ENCODE measurements at places on chromosomes 5 and 9.

- DNase-seq: no peak
These were observed 509.8 kb upstream of the TLE4 start for GRCh38 chr9:79061752-79062616.

GRCh38 chr5:126138281-126138931 is 284.8 kb upstream of the GRAMD2B start:
- DNase-seq: peak; percentile 74

DNA sequence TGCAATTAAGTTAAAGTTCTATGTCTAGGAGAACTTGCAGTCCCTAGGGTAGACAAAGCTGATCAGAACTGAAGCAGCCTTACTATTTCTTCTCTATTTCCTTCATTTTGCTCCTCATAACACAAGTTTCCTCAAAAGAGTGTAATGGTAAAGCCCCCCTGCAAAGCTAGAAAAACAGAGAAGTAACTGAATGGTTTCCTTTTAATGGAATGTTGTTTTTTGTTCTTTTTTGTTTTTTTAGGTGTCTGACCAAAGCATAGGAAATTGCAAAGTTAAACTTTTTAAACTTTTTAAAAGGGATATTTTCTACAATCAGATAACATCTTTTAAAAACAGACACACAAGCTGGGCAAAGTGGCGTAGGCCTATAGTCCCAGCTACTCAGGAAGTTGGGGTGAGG is 145.7 kb downstream of the TLE1 start:
- no peak for DNase-seq

DNA sequence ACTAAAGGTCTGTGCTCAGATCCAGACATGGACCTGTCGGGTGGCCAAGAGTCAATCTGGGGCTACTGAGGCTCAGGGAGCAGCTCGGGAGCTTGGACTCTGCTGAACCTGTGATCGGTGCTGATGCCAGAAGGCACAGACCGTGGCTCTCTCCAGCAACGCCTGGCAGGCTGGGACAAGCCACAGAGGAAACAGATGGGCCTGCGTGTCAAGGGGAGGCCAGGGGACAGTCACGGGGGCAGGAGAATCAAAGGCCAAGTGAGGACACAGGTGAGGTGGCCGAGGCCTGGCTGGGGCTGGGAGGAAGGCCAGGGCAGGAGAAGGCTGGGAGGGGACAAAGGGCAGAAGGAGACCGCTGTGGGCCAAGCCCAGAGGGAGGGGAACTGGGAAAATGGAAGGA is 43.4 kb downstream of the EPB41L4B start:
- DNase-seq: no peak

GRCh38 chr5:24732184-24732583 is 87.4 kb upstream of the CDH10 start:
- no peak for DNase-seq

DNA sequence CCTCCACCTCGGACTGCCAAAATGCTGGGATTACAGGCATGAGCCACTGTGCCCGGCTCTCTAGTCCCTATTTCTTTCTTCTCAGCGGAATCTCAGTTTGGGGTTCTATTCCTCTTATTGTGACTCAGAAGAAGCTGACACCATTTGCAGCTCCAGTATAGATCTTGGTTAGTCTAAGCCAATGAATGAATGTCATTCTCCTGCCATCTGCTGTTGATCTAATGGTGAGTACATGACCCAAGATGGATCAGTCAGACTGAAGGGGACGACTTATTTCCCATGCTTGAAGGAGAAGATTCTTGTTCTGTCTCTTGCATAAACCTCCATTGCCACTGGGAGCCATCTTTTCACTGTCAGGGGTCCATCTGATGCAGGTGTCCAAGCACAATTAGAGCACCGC is 76.0 kb upstream of the KLF9 start:
- no peak for DNase-seq

- no peak for DNase-seq
These were observed 439.6 kb upstream of the PTGER4 start for GRCh38 chr5:40240111-40240510.

- no peak for DNase-seq
These were observed 181.7 kb upstream of the CD180 start for GRCh38 chr5:67378256-67378655.

DNA sequence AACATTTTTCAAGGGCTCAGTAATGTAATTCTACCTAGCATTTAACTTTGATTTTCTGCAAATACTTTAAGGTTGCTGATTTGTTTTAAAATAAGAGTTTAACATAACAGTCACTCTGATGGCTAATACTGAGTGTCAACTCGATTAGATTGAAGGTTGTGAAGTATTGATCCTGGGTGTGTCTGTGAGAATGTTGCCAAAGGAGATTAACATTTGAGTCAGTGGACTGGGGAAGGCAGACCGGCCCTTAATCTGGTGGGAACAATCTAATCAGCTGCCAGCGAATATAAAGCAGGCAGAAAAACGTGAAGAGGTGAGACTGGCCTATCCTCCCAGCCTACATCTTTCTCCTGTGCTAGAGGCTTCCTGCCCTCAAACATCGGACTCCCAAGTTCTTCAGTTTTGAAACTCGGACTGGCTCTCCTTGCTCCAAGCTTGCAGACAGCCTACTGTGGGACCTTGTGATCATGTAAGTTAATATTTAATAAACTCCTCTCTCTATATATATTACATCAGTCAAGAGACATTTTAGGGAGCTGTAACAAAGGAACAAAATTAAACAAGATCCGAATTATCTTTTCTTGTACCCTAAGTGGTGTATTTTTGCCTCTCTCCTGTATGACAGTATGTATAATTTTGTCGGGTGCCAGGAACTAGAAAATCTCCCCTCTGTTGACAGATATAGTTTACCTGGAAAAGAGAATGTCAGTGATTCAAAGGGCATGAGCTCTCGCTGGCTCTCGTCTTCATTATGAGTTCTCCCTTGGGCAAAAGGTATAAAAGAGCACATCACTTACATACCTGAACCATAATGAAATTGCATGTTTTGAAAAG is 576.1 kb downstream of the LRRC70 start:
- no peak for DNase-seq

- DNase-seq: peak; percentile 93
These were observed 63.5 kb upstream of the SLC2A8 start for GRCh38 chr9:127333221-127334064.

GRCh38 chr9:89951675-89952074 is 346.9 kb downstream of the GADD45G start:
- no peak for DNase-seq

GRCh38 chr5:3518576-3518975 is 77.1 kb upstream of the IRX1 start:
- no peak for DNase-seq

- no peak for DNase-seq
These were observed 64.3 kb downstream of the GLDC start for GRCh38 chr9:6581253-6581652.

- DNase-seq: no peak
These were observed 102.2 kb downstream of the ANGPTL2 start for GRCh38 chr9:127020036-127020801.

GRCh38 chr9:122216138-122216797 is 12.5 kb downstream of the LHX6 start:
- no peak for DNase-seq

DNA sequence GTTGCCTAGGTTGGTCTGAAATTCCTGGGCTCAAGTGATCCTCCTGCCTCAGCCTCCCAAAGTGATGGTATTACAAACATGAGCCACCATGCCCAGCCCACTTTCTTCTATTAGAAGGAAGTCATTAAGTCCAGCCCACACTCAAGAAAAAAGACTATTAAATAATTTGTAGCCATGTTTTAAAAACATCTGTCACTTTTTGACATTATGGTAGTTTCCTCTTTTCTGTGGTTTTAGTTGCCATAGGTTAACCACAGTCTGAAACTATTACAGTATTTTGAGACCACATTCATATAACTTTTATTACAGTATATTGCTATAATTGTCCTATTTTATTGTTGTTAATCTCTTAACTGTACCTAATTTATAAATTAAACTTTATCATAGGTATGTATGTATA is 31.9 kb upstream of the C5orf24 start:
- DNase-seq: no peak

DNA sequence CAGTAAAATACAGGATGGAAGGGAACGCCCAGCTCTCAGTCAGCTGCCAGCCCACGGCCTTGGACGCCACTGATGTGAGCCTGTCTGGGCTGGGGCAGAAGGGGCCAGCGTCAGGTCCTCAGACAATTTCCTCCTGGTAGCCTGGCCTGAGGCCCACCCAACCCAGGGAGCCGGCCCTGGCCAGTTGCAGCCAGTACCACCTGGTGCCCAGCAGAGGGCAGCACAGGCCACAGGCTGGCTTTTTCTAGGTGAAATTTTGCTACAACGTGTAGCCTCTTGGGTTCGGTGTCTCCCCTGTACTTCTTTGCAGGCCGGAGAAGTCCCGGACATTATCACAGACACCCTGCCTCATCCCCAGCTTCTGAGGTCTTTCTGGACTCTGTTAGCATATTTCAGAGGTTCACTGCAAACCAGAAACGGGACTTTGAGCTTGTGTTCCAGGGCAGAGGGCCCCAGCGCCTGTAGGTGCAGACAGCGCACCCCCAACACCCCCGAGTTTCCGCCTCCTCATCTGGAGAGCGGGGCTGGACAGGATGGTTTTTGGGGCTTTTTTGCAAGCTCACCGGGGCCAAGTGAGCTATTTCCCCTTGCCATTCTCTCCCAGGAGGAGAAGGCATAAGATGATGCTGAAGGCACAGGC is 45.9 kb upstream of the KCNMB1 start:
- peak; percentile 63 for DNase-seq

GRCh38 chr5:106312360-106312759 is 1358.4 kb downstream of the EFNA5 start:
- peak; percentile 81 for DNase-seq

GRCh38 chr9:129204840-129205239 is 26.8 kb upstream of the IER5L start:
- no peak for DNase-seq

DNA sequence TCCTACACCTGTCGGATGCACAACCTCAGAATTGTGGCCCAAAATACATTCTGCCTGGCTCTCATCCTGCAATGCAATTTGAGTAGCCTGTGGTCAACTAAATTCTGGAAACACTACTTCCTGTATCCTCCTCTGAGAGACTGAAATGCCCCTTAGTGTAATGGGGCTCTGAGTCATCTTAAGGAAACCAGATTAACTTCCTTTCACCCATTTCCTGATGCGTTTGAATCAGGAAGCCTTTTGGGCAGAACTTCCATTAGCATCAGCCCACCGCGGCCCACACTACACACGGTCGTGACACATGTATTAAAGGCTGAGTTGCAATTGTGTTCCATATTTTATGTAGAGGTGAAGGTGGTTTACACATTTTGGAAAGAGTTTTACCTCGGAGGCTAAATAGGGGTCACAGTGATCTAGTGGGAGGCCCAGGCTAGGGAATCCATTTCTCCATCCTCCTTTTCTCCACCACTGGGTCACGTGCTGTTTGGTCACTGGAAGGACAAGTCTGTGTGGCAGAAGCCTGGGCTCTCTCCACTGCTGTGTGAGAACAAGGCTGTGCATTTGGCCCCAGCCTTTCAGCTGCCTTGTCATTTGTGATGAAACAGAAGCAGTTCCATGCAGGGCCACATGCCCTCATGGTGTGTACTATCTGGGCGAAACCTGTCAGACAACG is 55.9 kb downstream of the DAP start:
- no peak for DNase-seq

GRCh38 chr5:146813346-146814157 is 65.0 kb downstream of the PPP2R2B start:
- DNase-seq: no peak
